Activated naive CD4-positive, alpha-beta T cell treated with anti-CD3 and anti-CD28 coated beads, Interleukin-2, amount 10 ng/mL, durations not matched to agents 7 days and 5 days (primary cell): ENCODE measurements at places on chromosomes 1 and 21.

DNA sequence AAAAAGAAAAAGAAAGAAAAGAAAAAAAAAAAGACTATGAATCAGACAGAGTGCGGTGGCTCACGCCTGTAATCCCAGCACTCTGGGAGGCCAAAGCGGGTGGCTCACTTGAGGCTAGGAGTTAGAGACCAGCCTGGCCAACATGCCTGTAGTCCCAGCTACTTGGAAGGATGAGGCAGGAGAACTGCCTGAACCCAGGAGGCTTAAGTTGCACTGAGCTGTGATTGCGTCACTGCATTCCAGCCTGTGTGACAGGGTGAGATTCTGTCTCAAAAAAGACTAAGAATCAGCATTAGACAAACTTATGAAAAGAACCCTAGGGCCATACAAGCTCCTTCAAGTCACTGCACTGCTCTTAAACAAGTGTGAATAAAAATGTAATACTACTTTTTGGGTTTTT, 16.9 kb downstream of the PSMB4 start:
- no peak for DNase-seq

- no peak for DNase-seq
Measured at GRCh38 chr1:107328087-107328486, 187.2 kb downstream of the NTNG1 start.

DNA sequence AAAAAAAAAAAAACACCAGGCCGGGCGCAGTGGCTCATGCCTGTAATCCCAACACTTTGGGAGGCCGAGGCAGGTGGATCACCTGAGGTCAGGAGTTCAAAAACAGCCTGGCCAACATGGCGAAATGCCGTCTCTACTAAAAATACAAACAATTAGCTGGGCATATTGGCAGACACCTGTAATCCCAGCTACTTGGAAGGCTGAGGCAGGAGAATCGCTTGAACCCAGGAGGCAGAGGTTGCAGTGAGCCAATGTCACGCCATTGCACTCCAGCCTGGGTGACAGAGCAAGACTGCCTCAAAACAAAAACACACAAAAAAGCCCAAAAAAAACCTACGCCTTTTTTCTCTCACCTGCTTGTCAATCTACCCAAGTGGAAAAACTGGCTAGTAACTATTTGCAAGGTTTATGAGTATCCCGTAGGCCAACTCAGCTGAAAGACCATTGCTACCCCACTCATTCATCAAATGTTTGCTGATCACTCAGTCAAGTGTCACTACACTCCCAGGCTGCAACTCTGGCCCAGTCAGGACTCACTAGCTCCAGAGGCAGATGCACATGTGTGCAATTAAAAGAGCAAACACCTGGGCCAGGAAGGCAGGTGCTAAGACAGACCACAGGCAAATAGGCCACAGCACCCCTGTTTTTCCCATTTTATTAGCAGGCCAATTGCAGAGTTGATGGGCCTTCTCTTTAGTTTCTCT, 2.0 kb downstream of the CSRP1 start:
- no peak for DNase-seq

DNA sequence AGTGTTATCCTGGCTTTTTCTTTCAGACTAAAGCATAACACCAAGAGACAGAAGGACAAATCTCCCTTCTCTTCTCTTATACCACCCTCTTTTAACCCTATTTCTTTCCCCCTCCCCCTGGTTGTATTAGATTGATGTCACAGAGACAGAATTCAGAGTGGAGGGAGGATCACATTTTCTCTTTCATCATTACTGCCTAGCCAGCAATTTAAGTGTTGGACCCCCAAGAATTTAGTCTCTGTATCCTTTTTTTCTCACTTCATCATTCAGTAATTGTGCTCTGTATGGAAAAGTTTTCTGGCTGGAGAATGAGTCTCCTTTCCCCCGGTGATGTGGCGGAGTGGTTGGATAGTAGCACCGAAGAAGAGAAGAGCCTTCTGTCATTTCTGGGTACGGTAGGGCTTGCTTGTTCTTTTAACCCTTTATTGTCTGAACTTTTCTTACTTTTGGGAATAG, 124.8 kb downstream of the CLEC20A start:
- no peak for DNase-seq

GRCh38 chr1:54272134-54272533, 72.2 kb downstream of the MRPL37 start:
- DNase-seq = no peak

GRCh38 chr1:183073320-183073719, 50.1 kb downstream of the LAMC1 start:
- DNase-seq = no peak

DNA sequence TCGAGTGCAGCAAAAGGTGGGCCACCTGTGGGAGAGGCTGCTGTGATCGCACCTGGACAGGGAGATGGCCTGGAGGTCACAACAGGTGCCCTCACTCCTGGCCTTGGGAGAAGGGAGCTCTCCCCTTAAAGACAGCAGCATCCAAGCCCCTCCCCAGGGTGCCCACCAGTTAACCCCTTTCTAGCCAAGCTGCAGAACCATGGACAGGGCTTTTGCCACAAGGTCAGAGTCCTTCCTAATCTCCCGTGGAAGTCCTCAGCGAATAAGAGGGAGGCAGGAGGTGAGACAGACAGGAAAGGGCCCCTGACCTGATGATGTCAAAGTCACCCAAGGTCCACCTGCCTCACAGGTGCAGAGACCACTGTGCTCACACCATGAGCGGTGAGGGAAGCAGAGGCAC, 1.7 kb downstream of the CNTN2 start:
- no peak for DNase-seq

DNA sequence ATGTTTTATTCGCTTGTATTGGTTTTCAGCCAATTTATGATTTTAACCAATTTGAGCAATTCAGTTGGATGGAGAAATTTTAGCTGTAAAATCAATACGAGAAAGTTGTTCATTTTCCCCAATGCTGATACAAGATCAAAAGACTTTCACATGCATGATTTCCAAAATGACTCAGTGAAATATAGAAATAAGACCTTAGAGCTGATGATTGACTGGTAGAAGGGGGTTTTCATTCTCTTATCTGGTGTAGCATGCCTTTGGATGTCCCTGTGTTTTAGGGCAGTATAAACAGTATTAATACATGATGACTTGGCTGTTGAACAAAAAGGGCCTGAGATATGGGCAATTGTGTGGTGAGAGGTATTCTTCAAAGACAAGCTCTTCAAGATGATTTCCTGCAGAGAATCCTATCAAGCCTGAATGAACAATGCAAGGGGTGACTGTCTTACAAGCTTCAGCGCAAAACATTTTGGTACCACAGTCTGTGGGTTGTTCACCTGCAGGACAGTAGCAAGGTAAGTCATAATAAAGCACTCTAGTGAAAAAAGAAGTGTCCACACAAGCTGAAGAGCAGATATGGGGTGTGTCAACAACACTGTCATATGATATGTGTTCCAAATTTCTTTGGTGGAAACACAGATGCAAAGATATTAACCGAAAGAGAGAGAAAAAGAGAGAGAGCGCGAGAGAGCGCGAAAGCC, 156.2 kb downstream of the TNFSF18 start:
- no peak for DNase-seq

- no peak for DNase-seq
Measured at GRCh38 chr1:184110272-184111204, 59.0 kb downstream of the TSEN15 start.

DNA sequence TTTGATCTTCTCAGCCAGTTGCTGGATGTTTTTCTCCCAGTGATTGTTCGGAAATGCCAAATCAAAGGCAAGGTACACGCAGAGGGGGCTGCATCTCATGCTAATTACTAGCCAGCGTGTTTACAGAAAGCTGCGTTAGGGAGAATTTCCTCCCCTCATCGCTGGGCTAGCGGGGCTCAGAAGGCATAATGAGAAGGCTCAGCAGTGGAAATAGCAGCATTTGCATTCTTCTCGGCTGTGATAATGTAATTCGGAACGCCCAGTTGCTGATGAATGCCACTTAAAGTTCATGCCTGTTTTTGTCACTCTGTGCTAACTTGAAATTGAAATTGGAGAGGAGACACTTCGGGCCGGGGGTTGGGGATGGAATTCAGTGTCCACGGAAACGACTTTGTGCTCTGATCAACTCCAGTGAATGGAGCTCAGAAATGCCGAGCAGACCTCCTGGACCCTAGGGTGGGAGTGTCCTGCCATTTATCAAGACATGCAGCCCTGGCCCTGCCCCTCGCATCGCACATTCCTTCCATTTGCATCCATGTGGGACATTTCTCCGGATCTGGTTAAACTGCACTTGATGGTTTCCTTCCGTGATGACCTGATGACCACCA, 313.4 kb upstream of the C1orf174 start:
- DNase-seq = no peak

DNA sequence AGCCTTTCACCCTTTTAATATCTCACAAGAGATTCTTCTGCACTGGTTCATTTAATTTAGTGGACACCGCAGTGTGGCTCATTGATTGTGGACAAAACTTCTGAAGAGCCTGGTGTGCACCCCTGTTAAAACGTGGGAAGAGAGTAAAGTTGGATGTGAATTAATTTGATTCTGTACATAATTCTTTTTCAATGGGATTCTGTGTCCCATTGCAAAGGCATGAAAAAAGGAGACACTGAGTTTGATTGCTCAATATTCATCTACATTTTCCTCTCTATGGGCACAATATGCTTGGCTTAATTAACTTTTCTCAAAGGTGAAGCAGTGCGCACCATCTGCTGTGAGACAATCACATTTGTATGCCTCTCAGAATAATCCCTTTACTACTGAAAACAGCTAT, 95.1 kb downstream of the BARHL2 start:
- DNase-seq = no peak

- DNase-seq = no peak
Measured at GRCh38 chr21:35350965-35351364, 301.9 kb upstream of the RUNX1 start.

DNA sequence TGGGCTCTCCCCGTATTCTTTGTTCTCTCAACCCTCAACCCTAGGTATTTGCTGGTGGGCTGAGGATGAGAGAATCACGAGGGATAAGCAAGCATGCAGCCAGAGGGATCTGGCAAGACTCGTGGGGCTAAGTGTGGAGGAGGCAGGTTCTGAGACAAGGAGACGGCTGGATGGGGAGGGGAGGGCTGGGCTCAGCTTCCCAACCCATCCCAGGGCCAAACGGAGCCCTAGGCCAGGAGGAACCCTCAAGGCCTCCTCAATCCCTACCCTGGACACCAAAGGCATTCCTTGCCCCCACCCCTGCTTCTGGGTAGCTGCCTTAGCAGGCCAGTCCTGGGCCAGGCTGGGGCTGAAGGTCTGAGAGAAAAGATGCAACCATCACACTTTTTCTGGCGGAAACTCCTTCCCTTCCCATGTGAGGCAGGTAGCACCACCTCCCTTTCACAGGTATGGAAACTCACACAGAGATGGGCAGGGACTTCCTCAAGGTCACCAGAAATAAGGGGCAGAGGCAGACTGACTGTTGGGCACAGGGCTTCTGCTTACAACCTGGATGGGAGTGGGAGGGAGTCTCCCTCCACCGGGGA, 6.2 kb downstream of the MEF2D start:
- DNase-seq = no peak

GRCh38 chr1:205228093-205228521, 361 bp downstream of the TMCC2 start:
- no peak for DNase-seq

DNA sequence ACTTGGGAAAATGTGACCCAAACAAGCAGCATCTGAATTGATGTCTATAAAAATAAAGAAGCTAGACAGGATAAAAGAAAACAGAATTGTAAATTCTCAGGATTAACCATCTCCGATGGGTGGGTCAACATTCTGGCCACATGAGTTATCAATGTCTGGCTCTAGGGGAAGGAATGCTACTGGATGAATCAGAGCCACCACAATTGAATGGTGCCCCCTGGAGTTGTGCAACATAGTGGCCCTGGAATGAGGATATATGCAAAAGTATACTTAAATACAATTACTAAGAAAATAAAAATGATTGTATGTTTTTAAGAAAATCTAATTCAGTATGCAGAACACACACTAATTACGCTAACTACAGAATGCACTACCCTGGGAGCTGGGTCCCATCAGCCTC, 185.6 kb downstream of the TGFBR3 start:
- no peak for DNase-seq

DNA sequence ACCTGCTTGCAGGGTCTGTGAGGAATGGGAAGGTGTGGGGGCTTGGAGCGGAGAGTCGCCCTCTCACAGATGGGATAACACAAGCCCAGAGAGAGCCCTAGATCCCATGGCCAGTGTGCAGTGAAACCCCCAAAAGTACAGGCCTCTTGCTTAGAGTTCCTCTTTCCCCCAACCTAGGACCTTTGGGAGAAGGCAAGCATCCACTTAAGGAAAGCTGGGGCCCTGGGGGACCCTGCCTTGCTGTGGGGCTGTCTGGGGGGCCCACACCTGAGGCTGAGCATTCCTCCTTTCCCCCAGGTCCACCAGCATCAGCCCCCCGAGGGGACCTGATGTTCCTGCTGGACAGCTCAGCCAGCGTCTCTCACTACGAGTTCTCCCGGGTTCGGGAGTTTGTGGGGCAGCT, 1.1 kb downstream of the VWA1 start:
- no peak for DNase-seq

GRCh38 chr1:234612352-234613127, 2.6 kb upstream of the IRF2BP2 start:
- DNase-seq = peak; percentile 81

- peak; percentile 42 for DNase-seq
Measured at GRCh38 chr1:31771891-31772668, 7.9 kb upstream of the ADGRB2 start.

- no peak for DNase-seq
Measured at GRCh38 chr1:42479621-42480020, 16.5 kb downstream of the CCDC30 start.

- no peak for DNase-seq
Measured at GRCh38 chr1:150887018-150887417, at the start of gene CTXND2. Gene CTXND2 (plus strand): TSS chr1:150887136. CDS start chr1:150912315, 25,179 bp downstream.

DNA sequence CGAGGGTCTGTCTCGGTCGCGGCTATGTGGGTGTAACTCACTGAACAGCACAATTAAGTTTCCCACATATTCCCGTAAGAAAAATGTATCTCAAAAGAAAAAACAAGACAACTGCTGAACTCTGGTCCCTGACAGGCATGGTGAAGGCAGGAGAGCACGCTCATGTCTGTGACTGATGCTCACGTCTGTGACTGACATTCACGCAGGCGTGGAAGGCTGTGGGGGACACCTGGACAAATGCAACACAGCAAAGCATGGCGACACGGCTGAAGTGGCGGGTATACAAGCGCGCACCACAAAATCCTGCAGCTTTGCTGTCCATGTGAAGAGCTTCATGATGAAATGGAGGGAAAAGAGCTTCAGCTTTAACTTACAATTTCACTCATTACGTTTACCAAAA, 6.0 kb downstream of the PTTG1IP start:
- no peak for DNase-seq

DNA sequence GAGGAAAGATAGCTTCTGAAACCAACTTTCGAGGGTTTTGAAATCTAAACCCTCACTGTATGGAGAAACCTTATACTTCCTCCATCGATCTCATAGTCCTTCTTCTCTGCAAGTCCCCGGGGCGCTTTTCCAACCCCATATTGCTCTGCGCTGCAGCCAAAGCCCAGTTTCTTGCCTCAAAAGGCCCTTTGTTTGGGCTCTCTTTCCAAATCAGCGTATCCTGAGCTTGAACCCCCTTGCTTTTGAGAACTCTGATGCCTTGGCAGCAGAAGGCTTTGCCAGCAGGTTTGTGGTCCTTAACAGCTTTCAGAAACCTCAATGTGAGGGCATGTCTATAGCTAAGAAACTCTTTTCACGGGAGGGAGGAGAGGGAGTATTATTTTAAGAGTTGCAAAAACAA, 21.6 kb downstream of the PLPP3 start:
- no peak for DNase-seq
